ENCODE measurements at places on chromosomes 16 and 17. TPM values are rescaled to one million over a fixed set of nuclear protein-coding genes. Genes with fewer than 3 reads are reported as not detected.

DNA sequence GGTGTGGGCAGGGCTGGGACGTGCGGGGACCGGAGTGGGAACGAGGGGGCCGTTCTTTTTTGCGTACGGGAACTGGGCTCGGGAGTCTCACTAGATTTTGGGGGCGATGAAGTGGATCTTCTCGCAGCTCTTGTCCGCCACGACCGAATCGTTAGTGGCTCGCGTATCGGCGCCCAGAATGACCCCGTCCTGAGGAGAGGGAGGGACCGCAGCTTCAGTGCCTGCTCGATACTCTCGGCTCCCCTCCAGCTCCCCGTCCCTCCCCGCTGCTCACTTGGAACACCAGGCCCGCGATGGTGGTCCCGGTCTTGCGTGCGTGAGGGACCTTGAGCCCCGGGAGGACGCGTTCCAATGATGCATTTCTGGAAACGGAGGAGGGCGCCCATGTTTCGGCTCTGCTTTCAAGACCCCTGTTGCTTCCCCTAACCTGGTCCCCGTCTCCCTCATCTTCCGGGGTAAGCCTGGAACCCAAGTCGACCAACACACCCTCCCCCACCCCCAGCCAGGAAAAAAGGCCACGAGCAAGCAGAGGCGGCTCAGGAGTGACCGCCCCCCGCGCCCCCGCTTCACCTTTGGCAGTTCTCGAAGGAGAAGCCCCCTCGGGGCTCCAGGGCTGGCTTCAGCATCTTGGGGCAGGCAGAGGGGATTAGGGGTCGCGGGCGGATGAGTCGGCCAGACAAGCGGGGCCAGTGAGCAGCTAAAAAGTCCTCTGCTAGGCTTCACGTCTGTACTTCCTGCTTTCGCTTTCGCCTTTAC is at the start of gene PSMB10:
Gene PSMB10, minus strand, starts transcription at position 727 of the 756 bp plus-strand sequence. Its CDS starts 101 bp downstream, at position 626.
- DNase-seq, result no peak
- H3K4me3 ChIP-seq, result peak within 1 kb of the TSS; percentile 79
- H3K27me3 ChIP-seq, result no peaks in the 10 kb centered on the region
- H3K4me1 ChIP-seq, result peaks cover 21% of the 10 kb centered on the region
- H3K27ac ChIP-seq, result peak within 1 kb of the TSS; percentile 60

GRCh38 chr17:71276079-71276478 is 844.7 kb upstream of the SOX9 start:
- no peaks in the 10 kb centered on the region for H3K27me3 ChIP-seq
- H3K4me1 ChIP-seq, result no peaks in the 10 kb centered on the region
- no peak for DNase-seq
- H3K4me3 ChIP-seq, result no peak overlapping the region
- no peaks in the 10 kb centered on the region for H3K36me3 ChIP-seq
- H3K27ac ChIP-seq, result no peak overlapping the region

GRCh38 chr17:48406936-48407567 is 23.0 kb downstream of the SKAP1 start:
- H3K27ac ChIP-seq, result no peak overlapping the region
- H3K36me3 ChIP-seq, result no peaks in the 10 kb centered on the region
- H3K4me1 ChIP-seq, result no peaks in the 10 kb centered on the region
- no peak overlapping the region for H3K4me3 ChIP-seq
- no peak for DNase-seq

GRCh38 chr17:35750526-35751395 is 2.3 kb downstream of the GAS2L2 start:
- H3K36me3 ChIP-seq, result no peaks in the 10 kb centered on the region
- H3K27ac ChIP-seq, result peak overlapping the region; percentile 39

GRCh38 chr17:20988896-20989295 is 53.9 kb downstream of the USP22 start:
- no peak for DNase-seq
- no peaks in the 10 kb centered on the region for H3K36me3 ChIP-seq
- H3K4me3 ChIP-seq, result no peak overlapping the region

GRCh38 chr17:72461757-72462156 is 340.9 kb downstream of the SOX9 start:
- H3K27ac ChIP-seq, result no peak overlapping the region
- DNase-seq, result no peak
- H3K27me3 ChIP-seq, result no peaks in the 10 kb centered on the region
- H3K4me3 ChIP-seq, result no peak overlapping the region
- H3K4me1 ChIP-seq, result peaks cover 14% of the 10 kb centered on the region

- peaks cover 4% of the 10 kb centered on the region for H3K4me1 ChIP-seq
- H3K4me3 ChIP-seq, result no peak overlapping the region
- H3K36me3 ChIP-seq, result peaks cover 46% of the 10 kb centered on the region
- no peak overlapping the region for H3K27ac ChIP-seq
Observed at GRCh38 chr17:4208238-4208637, 55.5 kb downstream of the ANKFY1 start.

DNA sequence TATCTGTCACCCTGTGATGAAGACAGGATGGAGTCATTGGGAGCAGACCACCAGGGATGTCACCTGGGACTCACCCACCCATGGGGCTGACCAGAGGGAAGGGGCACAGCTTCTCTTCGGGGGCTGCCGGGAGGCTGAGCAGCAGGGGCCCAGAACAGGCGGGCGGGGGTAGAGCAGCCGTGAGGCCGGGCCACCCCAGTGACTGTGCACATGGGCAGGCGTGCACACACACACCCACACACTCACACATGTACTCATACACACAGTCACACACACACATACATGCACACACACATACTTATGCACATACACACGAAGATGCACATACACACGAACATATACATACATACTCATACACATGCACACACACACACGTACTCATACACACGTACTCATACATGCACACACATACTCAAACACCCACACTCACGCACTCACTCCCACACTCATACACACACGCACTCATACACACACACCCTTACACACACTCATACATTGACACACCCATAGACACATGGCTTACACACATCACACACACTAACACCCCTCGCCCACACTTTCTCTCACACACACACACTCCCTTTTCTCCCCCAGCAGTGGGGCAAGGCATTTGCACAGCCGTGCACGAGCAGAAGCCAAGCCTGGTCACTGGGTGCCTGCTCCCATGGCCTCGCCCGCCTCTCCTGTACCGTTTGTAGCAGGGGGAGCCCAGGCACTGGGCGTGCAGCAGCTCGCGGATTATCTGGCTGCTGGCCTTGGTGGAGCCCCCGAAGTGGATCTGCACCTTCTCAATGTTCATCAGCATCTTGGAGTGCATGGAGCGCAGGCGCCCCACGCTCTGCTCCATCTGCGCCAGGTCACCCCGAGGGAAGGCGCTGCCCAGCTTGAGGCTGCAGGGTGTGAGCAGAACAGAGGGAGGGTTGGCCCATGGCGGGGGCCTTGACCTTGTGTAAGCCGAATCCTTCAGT is 12.4 kb downstream of the UBALD2 start:
- H3K27me3 ChIP-seq, result no peaks in the 10 kb centered on the region
- no peak for DNase-seq
- H3K4me1 ChIP-seq, result peaks cover 9% of the 10 kb centered on the region
- H3K4me3 ChIP-seq, result no peak overlapping the region
- H3K36me3 ChIP-seq, result peaks cover 37% of the 10 kb centered on the region

DNA sequence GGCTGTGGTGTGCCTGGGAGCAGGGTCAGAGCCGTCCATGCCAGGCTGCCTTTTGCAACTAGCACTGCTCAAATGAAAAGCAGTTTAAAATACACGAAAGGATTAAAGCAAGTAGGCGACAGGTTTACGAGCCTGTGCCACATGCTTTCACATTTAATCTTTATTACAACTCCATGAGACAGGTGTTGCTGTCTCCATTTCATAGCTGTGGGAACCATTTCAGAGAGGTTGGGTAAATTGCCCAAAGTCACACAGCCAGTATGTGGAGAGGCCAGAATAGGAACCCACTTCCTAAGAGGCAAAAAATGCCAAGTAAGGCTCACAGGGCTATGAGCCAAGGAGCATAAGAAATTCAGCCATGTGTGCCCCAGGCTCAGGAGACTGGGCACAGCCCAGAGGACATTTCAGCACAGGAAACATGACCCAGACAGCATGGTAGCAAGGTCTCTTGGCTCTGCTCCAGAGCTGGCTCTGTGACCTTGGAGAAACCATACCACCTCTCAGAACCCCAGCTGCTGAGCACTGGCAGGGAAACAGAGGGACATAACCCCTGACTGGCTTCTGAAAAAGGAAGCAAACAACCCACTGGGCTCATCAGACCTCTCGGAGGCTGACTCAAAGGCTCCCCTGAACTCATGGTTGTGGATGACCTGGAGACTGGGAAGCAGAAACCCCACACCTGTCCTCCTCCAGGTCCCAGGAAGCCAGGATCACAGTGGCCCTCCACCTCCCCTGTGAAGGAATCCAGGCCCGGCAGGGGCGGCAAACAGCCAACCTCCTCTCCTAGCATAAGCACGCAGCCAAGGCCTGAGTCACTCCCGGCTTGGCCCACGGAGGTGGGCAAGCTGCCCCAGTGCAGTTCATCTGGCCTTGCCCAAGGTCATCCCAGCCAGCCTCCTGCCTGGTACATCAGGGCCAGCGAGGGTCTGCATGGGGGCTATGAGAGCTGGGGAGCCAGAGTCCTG is 40.3 kb upstream of the MRPS23 start:
- H3K4me1 ChIP-seq, result peaks cover 46% of the 10 kb centered on the region
- peak overlapping the region; percentile 26 for H3K27ac ChIP-seq
- H3K4me3 ChIP-seq, result no peak overlapping the region
- H3K36me3 ChIP-seq, result no peaks in the 10 kb centered on the region
- H3K27me3 ChIP-seq, result no peaks in the 10 kb centered on the region

GRCh38 chr17:57044976-57045867 is 39.8 kb upstream of the AKAP1 start:
- peaks cover 43% of the 10 kb centered on the region for H3K27me3 ChIP-seq
- H3K36me3 ChIP-seq, result no peaks in the 10 kb centered on the region
- H3K27ac ChIP-seq, result no peak overlapping the region
- H3K4me1 ChIP-seq, result no peaks in the 10 kb centered on the region
- H3K4me3 ChIP-seq, result peak overlapping the region; percentile 40
- DNase-seq, result no peak

DNA sequence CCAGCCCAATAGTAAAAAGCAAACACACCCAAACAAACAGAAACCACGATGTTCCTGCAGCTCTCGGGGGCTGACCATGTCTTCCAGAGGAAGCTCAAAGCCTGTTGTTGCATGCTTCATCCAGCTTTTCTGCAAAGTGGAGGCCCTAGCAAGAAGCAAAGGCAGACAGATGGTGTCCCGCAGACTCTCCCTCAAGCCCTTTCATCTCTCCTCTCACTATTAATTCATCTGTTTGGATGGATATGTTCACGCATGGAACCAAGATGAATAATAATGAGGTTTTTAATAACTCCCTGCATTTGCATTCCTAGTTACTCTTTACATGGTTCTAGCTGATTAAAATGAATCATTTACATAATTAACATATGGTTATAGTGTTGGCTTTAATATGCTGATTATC is 36.6 kb downstream of the RBFOX1 start:
- no peaks in the 10 kb centered on the region for H3K4me1 ChIP-seq
- no peaks in the 10 kb centered on the region for H3K36me3 ChIP-seq
- DNase-seq, result no peak
- no peak overlapping the region for H3K4me3 ChIP-seq
- H3K27ac ChIP-seq, result no peak overlapping the region

DNA sequence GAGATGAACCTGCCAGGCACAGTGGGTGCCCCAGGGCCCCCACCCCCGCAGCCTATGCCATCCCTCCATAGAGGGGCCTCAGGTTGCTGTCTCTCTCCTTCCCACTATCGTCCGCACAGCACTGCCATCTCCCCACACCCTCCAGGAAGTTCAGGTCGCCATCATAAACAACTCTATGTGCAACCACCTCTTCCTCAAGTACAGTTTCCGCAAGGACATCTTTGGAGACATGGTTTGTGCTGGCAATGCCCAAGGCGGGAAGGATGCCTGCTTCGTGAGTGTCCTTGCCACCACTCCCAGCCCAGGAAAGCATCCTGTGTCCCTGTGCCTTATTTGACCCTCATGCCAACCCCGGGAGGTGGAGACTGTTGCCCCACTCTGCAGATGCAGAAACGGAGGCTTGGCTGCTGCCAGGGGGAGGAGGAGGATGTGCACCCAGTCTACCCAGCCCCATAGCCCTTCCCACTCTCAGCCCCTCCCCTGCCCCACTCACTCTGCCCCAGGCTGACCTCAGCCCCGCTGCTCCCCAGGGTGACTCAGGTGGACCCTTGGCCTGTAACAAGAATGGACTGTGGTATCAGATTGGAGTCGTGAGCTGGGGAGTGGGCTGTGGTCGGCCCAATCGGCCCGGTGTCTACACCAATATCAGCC is 3.9 kb downstream of the PRSS21 start:
- H3K27me3 ChIP-seq, result no peaks in the 10 kb centered on the region
- no peak for DNase-seq
- H3K4me1 ChIP-seq, result no peaks in the 10 kb centered on the region
- no peaks in the 10 kb centered on the region for H3K36me3 ChIP-seq
- no peak overlapping the region for H3K27ac ChIP-seq

DNA sequence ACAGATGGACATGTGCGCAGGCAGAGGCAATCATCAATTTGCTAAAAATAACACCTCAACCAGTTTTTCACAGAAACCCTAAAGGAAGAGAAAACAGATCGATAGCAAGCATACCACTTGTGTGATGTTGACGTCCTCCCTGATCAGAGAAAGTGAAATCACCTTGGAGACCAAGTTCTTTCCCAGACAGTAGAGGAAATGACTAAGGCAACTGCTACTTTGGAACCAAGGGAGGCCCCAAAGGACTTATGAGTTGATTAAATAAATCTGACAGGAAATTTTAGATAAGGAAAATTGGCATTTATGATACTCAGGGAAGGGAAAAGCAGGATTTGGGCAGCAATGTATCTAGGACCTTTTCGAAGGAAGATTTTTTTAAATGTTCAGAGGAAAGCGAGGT is 267.1 kb upstream of the ASIC2 start:
- H3K4me3 ChIP-seq, result no peak overlapping the region
- H3K4me1 ChIP-seq, result no peaks in the 10 kb centered on the region
- DNase-seq, result no peak
- no peaks in the 10 kb centered on the region for H3K36me3 ChIP-seq
- H3K27me3 ChIP-seq, result no peaks in the 10 kb centered on the region
- H3K27ac ChIP-seq, result no peak overlapping the region

GRCh38 chr17:1159431-1160180 is 20.2 kb downstream of the ABR start:
- no peak for DNase-seq
- H3K27me3 ChIP-seq, result no peaks in the 10 kb centered on the region
- no peak overlapping the region for H3K27ac ChIP-seq
- no peaks in the 10 kb centered on the region for H3K4me1 ChIP-seq

- H3K27ac ChIP-seq, result no peak overlapping the region
- no peak overlapping the region for H3K4me3 ChIP-seq
- H3K27me3 ChIP-seq, result no peaks in the 10 kb centered on the region
- no peaks in the 10 kb centered on the region for H3K36me3 ChIP-seq
- H3K4me1 ChIP-seq, result no peaks in the 10 kb centered on the region
- no peak for DNase-seq
Observed at GRCh38 chr16:27417047-27417671, 15.2 kb downstream of the IL21R start.

The CLEC3A gene
- not detected for total RNA-seq

The KCNJ16 gene
- total RNA-seq, result 22.2 TPM

The TBC1D28 gene
- total RNA-seq, result not detected

The ARL4D gene
- total RNA-seq, result 65.8 TPM

The NKD1 gene
- 20.1 TPM for total RNA-seq

The MPDU1 gene
- total RNA-seq, result 60.8 TPM

The PRCD gene
- total RNA-seq, result 12.3 TPM

The AANAT gene
- total RNA-seq, result not detected

The CORO6 gene
- 101 TPM for total RNA-seq

All from tibial nerve (tissue), 4 donors.